Tongue (tissue), 3 donors: ENCODE measurements at places on chromosomes 11 and 22. TPM values are rescaled to one million over a fixed set of nuclear protein-coding genes. Genes with fewer than 3 reads are reported as not detected.
A peak's percentile ranks its signal among the peaks of the same experiment; 100 is the strongest.

ACTN3 gene
- total RNA-seq: 91.4 TPM

TMPRSS13 gene
- 2.2 TPM for total RNA-seq

CCDC116 gene
- not detected for total RNA-seq

MOGAT2 gene
- not detected for total RNA-seq

SERPING1 gene
- total RNA-seq: 20.8 TPM

DNA sequence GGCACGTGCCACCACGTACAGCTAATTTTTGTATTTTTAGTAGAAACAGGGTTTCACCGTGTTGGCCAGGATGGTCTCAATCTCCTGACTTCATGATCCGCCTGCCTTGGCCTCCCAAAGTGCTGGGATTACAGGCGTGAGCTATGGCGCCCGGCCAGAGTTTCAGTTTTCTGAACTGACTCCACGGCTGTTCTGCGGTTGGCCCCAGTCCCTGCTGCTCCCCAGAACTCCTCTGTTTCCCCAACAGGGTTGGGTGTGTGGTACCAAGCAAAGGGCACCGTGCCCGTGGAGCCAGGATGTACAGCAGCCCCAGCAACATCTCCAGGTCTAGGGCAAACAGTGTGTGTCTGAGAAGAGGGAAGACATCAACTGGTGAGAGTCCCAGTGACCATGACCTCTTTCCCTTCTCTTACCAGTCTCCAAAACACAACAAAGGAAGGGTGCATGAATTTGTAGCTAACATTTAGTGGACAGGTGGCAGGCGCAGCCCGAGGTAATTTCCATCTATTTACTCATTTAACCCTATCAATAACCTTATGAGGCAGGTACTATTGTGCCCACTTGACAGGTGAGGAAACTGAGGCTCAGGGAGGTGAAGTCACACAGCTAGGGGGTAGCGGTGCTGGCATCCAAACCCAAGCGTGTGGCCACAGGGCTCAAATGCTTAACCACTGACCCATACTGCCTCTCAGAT is 57.0 kb upstream of the RBFOX2 start:
- no peak for DNase-seq

DNA sequence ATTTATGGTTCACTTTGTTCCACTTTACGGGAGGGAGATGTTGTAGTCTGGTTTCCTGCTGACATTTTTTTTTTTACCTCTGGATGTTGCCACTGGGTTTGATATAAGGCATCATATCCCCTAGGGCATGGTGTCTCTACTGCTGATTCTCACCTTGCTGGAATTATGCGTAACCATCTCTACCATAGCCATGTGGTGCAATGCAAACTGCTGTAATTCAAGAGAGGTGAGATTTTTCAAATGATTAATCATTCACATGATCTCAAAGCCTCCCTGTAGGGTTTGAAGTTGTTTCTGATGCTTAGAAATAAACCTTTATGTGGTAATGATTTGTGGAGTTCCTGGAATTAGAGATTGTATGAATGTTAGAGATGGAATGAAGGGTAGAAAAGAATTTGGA is 13.0 kb downstream of the MS4A3 start:
- no peak for DNase-seq

GRCh38 chr11:125287491-125288210 is 123.1 kb downstream of the PKNOX2 start:
- peak; percentile 91 for DNase-seq

- DNase-seq: peak; percentile 21
Observed at GRCh38 chr11:107999759-108000455, 8.8 kb upstream of the CUL5 start.

DNA sequence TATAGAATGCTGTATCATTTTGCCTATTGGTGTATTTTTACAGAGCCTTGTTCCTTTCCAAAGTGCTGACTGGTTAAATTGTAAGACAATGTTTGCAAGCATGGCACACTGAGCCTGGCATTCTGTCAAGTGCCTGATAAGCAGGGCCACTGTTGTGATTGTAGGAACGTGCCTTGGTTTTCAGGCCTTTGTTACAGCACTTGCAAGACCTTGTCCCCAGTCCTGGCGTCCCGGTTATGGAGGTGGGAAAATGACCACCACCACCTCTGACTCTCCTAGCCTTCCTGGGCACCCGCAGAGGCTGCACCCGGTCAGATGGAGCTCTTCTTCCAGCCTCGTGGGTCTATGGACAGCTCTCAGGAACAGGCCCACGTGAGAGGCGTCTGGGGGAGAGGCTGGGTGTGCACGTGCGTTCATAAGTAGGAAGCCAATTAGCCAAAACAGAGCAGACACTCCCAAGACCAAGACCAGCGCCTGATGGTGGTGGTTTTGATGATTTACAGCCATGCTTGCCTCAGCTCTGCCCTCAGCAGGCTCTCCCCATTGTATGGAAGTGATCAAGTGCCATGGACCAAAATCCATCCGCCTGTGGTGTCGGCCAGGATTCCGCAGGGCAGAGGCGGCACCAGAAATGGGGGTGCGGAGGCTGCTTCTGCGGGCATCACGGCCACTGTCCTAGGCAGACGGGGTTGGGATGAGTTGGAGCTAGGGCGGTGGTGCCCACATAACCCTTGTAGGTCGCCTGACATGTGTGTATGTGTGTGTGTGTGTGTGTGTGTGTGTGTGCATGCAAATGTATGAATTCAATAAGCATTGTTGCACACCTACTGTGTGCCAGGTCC is 89.8 kb downstream of the RTL6 start:
- no peak for DNase-seq

DNA sequence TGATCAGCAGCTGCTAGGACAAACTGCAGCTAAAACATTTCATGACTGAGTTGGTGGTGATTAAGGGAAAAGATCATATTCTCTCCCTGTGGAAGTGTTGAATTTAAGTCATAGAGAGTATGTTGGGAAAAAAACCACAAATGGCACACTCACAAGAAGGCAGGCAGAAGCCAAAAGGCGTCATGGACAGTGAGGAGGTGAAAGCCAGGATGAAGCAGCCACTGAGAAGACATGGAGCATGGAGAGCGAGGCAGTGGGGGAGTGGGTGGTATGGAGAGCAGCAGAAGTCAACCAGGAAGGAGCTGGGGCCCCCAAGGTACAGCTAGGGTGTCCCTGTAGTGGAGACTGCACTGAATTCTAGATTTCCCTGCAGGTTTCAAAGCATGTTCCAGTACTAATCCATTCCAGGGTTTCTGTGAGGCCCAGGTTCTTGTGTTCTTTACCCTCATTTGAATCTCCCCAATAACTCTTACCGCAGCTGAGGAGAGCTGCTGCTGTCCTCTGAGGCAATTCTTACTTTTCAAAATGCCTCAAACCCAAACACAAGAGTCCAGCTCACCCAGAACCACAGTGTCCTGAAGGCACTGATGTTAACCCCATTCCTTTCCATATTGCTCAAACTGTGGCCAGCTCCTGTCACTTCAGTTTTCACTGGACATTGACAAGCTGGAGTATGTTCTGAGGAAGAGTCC is 191.8 kb upstream of the E2F8 start:
- DNase-seq: peak; percentile 55

DNA sequence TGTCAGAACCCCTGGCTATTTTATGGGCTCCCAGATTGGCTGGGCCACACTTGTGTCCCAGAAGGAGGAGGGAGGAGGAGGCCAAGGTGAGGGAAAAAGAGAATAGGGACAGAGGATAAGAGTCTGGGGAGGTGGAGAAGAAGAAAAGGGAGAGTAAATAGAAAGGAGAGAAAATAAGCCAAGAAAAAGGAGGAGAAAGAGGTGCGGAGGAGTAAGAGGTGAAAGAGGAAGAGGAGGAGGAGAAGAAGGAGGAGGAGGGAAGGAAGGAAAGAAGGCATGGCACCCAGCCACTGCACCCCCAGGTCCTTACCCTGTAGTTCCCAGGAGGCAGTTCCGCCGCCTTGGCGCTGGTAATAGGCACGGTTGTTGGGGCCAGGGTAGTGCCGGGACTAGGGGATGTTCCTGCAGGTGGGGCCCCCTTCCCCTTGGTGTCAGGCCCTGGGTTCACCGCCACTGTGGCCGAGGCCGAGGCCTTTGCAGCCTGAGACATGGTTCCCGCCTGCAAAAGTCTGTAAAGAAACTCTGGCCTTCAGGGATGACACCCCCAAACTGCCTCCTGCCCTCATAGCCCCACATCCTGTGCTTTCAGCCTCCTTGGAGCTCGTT is 1.9 kb downstream of the CRYBB1 start:
- no peak for DNase-seq

DNA sequence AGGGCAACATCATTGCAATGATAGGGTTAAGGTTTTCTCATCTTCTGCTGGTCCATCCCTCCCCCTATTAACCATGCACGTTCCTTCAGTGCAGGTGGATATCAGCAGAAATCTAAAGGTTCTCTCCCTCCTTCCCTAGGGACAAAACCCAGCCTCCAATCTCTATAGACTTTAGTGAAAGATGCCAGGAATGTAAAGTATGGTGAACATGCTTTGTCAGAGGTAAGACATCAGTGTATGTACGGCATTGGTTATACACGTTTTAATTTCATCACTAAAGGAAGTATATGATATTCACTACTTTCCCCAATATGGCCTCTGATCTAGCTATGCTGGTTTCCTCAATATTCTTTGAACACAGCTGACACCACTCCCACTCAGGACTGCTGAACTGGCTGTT is 81.2 kb upstream of the LDLRAD3 start:
- no peak for DNase-seq

GRCh38 chr11:31132531-31133421 is 236.8 kb downstream of the DCDC1 start:
- no peak for DNase-seq

GRCh38 chr11:134313821-134314607 is 17.8 kb upstream of the GLB1L2 start:
- no peak for DNase-seq

GRCh38 chr11:116065191-116065895 is 561.1 kb upstream of the CADM1 start:
- no peak for DNase-seq

- no peak for DNase-seq
Observed at GRCh38 chr22:37340331-37341262, 58.3 kb downstream of the CYTH4 start.

GRCh38 chr11:65300621-65301275 is 13.9 kb upstream of the CDC42EP2 start:
- DNase-seq: peak; percentile 67

- no peak for DNase-seq
Observed at GRCh38 chr11:74384641-74385040, 13.6 kb downstream of the PGM2L1 start.
